CD4-positive, alpha-beta T cell treated with Interleukin-10 for 1 hour (primary cell): ENCODE measurements at places on chromosomes 16 and 17.
A peak's percentile ranks its signal among the peaks of the same experiment; 100 is the strongest.

DNA sequence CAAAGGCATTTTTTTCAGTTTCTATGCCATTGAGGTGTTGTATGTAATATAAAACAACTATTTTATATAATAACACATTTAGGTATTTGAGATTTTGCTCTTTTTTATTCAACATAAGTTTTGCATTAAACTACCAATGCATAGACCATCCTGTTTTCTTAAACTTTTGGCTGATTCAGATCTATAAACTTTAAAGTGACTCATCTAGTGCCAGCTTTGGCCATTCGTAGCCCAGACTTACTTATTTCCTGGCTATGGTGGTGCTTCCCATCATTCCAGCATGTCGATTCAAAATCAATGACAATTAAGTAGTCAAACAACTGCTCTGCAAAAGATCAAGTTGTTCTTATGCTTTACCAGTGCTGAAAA lies 3.1 kb downstream of the ERI2 start:
- no peak for DNase-seq

GRCh38 chr16:50311134-50311528 lies 44.8 kb downstream of the ADCY7 start:
- DNase-seq: no peak

GRCh38 chr17:50853781-50854180 lies 12.4 kb downstream of the TOB1 start:
- DNase-seq: no peak

DNA sequence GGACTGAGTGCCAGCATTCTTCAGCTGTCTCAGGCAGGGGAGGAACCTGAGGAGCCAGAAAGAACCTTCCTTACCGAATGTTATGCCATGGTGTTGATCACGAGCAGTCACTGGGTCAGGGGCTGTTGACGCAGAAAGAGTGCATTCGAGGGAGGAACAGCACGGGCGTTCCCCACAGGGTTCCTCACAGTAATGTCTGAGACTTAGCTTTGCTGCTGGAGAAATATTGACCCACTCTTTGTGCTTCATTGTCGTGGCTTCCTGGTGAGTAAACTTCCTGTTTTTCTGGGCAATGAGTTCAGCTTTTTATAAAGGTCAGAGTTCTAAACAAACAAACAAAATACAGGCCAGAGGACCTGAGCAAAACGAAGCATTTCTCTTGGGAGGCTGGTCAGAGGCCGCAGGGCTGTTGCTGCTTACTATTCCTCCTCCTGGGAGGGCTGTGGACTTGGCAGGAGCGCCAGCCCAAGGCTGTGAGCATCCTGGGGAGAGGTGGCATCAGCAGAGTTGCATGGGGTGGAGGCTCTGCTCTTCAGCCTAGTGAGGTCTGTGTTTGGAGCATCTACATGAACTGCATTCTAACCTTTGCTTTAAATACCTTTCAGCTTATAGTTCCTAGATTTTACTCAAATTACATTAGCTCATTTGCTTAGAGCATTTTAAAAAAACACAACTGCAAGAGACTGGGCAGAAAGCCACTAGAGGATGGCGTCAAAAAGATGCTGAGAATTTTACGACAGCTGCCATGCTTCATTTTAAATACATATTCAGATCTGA lies 143.1 kb upstream of the CACNG5 start:
- no peak for DNase-seq

- DNase-seq: no peak
These were observed 141.6 kb downstream of the RGS9 start for GRCh38 chr17:65278820-65279184.

DNA sequence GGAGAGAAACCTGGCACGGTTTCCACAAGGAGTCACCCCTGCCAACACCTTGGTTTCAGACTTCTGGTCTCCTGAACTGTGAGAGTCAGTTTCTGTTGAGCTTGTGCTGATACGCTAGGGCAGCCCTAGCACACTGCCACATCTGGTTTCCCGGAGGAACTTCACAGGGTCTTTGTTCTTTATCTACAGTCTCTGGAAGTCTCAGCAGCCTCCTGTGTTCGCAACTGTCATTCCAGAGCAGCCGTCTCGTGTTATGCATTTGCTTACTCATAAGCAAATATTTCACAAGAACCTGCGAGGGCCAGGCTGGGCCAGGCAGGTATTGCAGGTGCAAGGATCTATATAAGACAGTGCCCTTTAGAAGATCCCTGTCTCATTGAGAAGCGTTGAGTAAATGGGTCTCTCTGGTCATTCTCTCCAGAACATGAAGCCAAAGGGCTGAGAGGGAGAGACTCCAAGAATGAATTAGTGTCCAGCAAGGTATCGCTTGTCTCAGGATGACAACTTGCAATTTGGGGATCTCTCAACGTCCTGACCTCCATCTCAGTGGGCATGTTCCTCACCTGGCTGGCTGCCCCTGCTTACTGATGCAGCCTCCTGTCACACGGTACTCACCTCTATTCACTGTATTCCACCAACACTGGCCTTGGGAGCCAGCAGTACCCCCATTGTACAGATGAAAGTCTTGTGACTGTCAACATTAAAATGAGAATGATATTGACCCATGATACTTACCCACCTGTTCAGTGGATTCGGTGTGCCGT lies 141.2 kb downstream of the WWOX start:
- no peak for DNase-seq

DNA sequence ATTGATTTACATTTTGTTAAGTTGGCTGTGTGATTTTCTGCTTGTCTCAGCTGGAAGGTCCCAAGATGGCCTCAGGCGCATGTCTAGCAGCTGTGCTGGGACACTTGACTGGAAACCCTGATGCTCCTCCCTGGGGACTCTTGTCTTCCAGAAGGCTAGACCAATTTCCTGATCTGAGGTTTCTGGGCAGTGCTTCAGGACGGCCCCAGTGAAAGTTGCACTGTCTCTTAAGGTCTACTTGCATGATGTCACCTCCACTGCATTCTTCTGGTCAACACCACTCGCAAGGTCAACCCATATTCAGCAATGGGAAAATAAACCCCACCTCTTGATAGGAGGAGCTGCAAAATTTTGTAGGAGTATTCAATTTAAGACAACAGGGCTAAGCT lies 116.0 kb downstream of the SALL1 start:
- DNase-seq: no peak

DNA sequence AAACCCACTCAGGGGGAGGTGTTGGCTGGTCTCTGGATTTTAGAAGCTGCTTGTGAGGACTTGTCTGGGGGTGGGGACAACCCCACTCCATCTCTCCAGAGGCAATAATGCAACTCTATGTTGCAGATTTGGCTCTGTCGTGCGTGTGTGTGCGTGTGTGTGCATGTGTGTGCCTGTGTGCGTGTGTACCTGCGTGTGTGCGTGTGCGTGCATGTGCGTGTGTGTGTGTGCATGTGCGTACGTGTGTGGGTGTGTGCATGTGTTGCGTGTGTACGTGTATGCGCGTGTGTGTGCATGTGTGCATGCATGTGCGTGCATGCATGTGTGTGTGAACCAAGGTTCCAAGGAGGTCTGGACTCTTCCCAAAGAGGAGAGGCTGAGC lies 120.4 kb upstream of the LHX1 start:
- DNase-seq: no peak

- no peak for DNase-seq
These were observed 10.2 kb downstream of the SETD1A start for GRCh38 chr16:30967795-30968194.

- no peak for DNase-seq
These were observed 84.6 kb downstream of the C16orf78 start for GRCh38 chr16:49458243-49458642.

GRCh38 chr17:74687886-74688285 lies 24.8 kb downstream of the CD300LF start:
- DNase-seq: no peak

- DNase-seq: peak; percentile 56
These were observed 40.5 kb downstream of the MYH3 start for GRCh38 chr17:10616502-10617119.

DNA sequence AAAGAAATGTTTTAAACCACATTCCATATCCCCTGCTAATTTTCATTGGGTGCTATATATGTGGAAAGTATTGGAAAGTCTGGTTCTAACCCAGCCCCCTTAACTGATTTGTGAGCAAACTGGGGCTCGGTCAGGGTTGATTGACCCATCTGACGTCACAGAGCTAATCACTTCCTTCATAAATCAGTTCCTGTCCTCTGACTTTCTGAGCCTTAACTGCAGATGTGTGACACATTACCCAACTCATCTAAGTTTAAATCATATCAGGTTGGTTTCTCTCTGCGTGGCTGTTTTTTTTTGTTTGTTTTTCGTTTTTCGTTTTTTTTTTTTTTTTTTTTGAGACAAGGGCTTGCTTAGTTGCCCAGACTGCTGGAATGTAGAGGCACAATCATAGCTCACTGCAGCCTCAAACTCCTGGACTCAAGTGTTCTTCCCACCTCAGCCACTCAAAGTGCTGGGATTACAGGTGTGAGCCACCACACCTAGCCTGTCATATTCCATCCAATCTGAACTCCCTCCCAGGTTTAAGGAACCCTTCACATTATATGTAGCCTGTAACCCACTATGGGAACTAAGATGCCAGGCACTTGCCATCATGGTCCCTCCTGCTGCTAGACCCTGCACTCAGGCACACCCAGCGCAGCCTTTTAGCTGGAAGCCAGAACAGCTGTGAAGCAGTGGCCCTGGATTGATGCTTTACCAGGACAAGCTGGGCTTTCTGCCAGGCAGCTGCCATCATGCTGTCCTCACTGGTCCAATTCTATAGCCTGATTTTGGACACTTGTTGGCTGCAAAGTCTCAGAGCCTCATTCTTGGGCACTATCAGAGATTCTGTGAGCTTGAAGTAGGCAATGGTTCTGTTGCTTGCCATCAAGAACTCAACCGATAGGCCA lies 6.9 kb upstream of the BPTF start:
- no peak for DNase-seq

- no peak for DNase-seq
These were observed 37.7 kb upstream of the PHLPP2 start for GRCh38 chr16:71762186-71762585.

DNA sequence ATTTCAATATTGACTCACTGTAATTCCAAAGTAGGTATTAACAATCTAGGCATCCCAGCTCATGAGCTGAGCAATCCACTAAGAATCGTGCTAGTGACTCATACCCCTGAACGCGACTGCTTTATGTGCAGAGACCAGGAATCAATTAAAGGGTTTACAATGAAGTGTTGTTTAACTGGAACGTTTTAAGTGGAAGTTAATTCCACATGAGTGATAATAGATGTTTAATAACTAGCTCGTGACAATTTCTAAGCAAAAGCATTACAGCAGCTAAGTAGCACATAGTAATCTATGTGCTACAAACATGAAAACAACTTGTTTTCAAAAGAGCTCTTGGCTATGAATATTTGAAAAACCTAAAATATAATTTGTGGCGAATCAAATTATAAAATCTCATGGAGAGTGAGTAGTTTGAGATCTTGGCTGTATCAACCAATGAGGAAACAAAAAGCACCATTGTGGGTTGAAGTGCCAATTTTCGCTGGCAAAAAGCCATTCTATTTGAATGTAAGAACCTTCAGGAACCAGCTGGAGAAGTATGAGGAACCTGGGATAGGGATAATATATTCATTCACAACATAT lies 9.4 kb downstream of the GJC1 start:
- no peak for DNase-seq

- peak; percentile 40 for DNase-seq
These were observed 5.1 kb downstream of the MVP start for GRCh38 chr16:29825145-29826044.

- no peak for DNase-seq
These were observed 857 bp downstream of the GOT2 start for GRCh38 chr16:58733248-58733670.

DNA sequence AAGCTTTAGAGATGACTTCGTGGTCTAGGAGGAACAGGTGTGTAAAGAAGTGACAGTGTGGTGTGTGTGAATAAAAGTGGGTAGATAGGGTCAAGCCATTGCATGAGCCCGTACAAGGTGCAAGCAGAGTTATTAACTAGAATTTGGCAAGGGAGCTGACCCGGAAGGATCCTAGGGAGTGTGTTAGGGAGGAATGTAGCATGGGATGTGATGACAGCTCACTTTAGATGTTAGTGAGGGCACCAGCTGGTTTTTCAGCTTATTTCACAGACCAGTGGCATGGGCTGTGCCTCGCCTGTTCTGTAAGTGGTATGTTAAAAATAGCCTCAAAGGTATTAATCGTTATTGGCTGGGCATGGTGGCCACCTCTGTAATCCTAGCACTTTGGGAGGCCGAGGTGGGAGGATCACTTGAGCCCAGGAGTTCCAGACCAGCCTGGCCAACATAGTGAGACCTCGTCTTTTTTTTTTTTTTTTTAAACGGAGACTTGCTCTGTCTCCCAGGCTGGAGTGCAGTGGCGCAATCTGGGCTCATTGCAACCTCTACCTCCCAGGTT lies 8.3 kb downstream of the ANKRD40CL start:
- no peak for DNase-seq

GRCh38 chr16:53789137-53789536 lies 85.2 kb downstream of the FTO start:
- no peak for DNase-seq

DNA sequence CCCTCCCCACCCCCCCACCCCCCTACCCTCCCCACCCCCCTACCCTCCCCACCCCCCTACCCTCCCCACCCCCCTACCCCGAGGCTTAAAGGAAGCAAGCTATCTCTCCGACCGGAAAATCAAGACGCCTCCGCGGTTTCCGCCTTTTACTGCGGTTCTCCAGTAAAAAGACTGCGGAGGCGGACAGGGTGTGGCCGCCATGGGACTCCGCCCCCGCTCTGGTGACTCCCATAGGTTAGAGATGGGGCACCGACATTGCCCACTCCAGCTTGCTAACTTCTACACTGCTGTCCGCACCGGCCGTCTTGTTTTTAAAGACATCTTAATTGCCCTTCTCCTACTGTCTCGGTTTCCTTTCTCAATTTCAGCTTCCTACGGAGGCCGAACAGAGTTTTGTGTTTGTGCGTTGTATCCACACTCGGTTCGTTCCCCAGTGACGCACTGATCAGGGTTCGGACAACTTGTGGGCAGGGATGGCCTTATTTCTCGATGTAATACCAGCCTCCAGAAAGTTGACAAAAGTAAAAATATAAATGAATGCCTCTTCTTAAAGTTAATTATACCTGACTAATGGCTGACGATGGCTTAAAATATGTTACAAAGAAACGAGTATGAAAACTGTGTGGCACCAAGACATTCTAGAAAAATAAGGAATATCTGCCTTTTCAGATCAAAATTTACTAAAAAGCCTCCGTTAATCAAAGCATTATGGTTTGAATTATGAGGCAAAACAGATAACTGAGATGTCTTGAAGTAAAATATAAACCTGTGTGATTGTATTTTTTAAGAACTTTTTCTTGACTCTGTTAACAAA lies 1.1 kb upstream of the ZNF200 start:
- peak; percentile 55 for DNase-seq

DNA sequence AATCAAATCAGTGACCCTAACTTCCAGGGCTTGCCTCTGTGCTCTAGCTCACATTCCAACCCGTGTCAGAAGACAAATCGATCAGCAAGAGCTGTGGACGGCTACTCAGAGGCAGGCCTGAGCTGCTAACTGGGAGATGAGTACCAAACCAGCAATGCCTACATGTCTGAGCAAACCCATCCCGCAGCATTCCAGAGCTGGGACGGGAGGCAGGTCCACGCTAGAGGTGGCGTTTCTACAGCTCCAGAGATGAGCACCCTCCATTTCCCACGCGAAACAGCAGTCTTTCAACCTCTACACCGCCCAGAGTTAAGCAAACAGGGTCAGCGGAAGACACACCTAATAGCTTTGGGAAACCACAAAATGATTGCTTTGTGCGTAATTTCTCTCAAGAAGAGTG lies 6.5 kb downstream of the NXN start:
- no peak for DNase-seq

GRCh38 chr16:2905988-2906387 lies 5.7 kb upstream of the FLYWCH1 start:
- no peak for DNase-seq

- no peak for DNase-seq
These were observed 33.0 kb upstream of the CCR7 start for GRCh38 chr17:40598301-40598618.
